CD4-positive, alpha-beta T cell treated with Interleukin-15 for 4 hours (primary cell): ENCODE measurements at places on chromosomes 4 and X.

DNA sequence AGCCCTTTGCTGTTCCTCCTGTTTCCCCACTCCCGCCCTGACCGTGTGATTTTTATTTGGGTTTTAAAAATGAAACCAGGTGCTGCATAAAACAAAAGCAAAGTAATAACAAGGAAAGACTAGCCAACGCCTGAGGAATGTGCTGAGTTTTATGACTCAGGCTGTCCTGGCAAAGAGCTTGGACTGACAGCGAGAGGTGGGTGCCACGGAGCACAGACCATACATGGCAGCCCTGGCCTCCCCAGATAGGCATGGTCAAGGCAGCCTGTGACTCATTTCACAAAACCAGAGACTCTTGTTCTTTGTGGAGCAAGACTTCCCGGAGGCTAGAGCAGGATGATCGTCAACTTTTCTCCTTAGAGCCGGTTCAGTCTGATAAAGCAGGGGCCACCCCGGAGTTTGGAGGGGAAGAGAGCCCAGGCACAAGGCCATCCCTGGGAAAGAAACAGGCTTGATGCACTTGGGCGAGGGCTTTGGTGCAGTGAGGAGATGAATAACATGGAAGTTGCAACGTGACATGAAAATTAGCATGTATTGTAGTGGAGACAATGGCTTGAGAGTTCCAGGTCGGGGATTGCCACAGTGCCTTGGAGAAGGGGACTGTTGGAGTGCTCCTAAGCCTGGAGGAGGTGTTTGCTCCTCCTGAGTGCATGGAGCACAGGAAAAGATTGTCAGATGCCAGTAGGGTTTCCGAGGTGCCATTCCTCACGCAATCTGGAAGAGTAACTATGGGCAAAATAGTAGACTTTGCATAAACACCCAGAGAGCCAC lies 54.8 kb downstream of the C4orf51 start:
- no peak for DNase-seq

DNA sequence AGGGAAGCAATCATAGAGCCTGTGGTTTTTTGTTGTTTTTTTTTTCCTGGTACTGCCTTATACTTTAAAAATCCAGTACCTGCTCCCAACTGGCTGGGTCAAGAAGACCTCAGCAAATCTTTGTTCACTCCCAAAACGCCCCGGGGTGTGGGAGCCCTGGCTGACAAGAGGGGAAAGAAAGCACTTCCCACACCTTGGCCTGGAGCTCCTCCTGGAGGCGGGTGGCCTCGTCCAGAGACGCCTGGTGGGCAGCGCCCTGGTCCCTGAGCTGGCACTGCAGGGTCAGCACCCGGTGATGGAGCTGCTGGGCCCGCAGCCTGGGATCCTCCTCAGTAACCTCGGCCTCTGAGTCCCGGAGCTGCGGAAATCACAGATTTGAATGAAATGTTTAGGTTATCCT lies 38.2 kb downstream of the C4orf50 start:
- no peak for DNase-seq

GRCh38 chrX:433771-434170 lies 47.1 kb upstream of the PPP2R3B start:
- no peak for DNase-seq

GRCh38 chrX:20680998-20681397 lies 414.3 kb upstream of the RPS6KA3 start:
- no peak for DNase-seq

DNA sequence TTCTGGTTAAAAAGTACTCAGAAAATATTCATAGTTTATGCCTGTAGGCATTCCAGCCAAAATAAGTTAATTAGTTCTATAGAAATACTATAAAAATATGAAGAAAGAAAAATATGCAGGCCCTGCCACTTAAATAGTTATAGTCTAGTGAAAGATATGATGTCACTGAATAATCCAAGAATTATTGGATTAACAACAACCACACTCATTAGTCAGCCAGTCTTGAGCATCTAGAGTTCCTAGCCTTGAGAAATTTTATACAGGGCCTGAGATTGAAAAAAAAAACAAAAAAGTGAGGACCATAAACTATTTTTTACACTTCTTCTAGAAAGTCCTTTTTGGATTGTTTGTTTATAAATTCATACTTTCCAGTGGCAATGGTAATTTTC lies 823.0 kb downstream of the FAT4 start:
- no peak for DNase-seq

GRCh38 chr4:118270492-118270891 lies 82.3 kb downstream of the PRSS12 start:
- peak; percentile 53 for DNase-seq

GRCh38 chrX:145549496-145549895 lies 268.1 kb upstream of the SLITRK2 start:
- DNase-seq: no peak

DNA sequence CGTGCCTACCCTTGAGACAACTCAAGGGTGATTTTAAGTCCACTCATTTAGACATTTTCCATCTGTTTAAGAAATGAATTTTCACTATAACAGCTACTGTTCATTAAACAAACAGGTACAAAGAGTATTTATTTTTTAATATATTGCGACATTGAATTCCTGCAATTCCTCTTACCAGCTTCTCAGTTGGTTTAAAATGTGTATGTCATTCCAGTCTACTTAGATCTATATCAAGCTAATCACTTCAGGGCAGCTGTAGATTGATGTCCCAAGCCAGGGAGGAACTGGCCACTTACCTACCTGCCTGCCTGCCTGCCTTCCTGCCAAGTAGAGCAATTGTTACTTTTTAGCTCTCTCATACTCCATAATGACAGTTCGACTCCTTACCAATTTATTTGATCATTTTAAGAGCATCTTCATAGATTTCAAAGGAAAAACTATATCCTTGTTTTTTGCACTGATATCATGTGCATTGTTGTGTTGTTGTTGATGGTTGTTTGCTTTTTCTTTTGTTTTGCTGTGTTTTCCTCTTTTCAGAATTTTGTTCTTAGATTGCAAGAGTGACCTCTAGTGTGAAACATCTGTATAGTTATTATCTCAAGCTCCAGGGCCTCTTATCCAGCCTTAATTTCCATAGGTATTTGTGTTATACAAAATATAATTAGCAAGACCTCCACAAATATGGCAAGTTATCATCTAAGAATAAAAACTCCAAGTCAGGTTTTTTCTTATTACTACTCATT lies 120.9 kb upstream of the NRK start:
- DNase-seq: no peak

GRCh38 chr4:107718351-107718965 lies 1.6 kb downstream of the PAPSS1 start:
- no peak for DNase-seq

DNA sequence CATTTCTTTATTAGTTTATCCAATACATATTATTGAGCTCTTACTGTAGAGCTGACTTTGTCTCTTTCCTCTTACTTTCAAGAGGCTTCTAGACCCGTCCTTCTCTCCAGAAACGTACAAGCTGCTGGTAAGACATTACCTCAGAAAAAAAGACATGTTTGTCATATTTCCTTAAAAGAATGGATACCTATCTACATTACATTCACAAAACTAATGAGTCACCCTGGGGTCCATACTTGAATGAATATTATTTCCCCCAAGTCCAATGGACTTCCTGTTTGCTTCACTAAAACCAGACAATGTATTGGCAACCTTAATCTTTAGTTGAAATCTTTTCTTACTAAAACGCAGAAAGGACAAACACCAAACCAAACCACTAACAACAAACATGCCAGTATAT lies 176.5 kb upstream of the CLNK start:
- DNase-seq: no peak

DNA sequence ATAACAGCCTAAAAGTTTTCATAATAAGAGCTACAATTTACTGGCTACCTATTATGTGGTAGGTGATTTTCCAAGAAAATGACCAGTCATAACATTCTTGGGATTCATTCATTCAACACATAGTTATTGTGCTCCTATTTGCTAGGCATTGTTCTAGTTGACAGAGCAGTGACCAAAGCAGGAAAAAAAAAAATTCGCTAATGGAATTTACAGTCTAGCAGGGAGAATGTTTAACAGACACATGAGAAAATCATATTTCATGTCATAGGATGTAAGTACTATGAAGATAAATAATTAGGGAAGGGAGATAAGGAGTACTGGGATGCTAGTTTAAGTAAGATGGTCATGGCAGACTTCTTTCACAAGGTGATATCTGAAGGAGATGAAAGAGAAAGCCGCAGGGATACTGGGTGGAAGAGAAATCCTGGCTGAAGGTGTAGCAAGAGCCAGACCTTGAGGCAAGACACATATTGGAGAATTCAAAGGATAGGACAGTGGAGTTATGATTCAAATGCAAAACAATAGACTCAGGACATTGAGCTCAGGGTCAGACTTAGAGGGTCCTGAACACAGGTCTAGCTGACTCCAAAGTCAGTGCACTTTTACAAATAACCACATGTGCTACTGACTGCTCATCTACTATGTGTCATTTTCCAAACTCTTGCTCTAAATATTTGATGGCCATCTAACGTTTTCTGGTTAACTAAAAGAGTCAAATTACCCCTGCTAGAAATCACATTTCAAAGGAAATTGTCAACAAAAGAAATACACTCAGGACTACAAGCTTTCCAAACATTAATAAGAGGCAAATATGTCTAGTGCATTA lies 20.4 kb downstream of the SPCS3 start:
- DNase-seq: no peak

DNA sequence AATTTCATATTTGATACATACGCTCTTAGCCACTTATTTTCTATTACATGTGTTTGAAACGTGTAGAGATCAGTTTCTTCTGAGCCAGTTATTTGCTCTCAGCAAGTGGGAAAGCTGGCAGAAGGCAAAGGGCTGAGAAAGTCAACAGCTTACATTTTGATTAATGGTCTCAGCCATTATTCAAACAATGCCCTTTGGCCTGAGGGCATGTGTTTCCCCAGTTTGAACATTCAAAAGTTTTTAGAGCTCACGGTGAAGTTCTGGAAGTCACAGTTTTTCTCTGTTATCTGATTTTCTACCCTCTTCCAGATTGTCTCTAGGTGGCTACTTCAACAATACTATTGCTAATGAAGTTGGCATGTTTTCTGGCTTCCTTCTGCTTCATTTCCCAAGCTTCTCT lies 591.8 kb upstream of the CPEB2 start:
- DNase-seq: no peak

DNA sequence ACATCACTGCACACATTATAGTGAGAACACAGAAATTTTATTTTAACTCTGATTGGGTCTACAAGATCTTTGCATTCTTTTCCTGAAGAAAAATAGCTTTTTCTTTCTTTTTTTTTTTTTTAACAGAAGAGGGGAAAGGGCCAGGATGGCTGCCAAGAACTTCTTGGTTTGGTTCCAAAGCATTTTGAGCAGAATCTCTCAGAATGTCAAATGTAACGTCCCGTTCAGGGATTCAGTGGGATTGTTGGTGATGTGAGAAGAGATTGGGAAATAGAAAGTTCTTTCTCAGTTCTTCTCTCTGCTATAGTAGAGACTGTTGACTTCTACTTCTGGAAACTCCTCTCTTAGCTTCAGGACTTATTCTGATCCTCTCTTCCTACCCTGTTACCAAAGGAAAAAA lies 70.9 kb upstream of the CBR4 start:
- DNase-seq: no peak

- DNase-seq: no peak
Observed at GRCh38 chrX:30851449-30851848, 37.6 kb downstream of the TAB3 start.

- no peak for DNase-seq
Observed at GRCh38 chr4:77994194-77994721, 62.9 kb upstream of the FRAS1 start.

DNA sequence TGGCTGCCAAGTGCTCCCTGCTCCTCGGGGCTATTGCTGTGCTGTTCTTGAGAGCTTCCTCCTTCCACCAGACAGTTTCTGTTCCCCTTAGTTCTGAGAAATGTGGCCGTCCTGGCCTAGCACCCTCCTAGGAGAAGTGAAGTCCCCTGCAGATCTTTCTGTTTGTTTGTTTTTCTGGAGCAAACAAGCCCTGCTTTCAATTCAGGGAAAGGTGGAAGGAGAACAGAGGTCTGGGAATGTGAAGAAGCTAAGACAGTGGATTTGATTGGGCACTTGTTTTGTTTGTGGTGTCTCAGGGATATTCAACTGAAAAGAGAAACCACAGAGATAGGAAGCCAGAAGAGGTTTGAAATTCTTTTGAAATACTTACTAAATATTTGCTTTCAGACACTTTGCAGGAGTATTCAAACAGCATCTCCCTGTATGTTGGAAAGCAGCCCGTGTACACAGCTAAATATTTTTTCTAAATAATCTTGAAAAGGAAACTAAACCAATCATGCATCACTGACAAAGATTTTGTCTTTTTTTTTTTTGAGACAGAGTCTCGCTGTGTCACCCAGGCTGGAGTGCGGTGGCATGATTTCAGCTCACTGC lies 36.5 kb upstream of the PPM1K start:
- DNase-seq: peak; percentile 30

DNA sequence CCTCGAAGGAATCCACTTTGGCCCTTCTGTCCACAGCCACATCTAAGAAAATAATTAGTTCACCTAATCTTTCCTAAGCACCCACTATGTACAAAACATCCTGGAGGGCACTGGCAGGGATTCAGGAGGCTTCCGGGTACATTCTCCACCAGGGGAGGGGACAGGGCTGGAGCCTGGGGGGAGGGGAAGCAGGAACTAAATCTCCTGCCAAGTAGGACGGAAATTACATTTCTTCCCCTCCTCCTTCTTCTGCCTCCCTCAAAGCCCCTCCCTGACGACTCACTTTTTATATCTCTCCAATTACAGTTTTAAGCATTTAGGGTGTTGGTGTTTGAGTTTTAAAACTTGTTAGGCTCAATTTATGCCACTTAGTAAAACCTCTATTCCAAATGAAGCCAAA lies 203.1 kb downstream of the BCOR start:
- DNase-seq: no peak

GRCh38 chr4:64305565-64306254 lies 103.5 kb downstream of the TECRL start:
- DNase-seq: no peak

GRCh38 chrX:40154250-40154852 lies 56.6 kb upstream of the BCOR start:
- no peak for DNase-seq

- no peak for DNase-seq
Observed at GRCh38 chr4:156620786-156621185, 350.8 kb downstream of the PDGFC start.

- DNase-seq: peak; percentile 53
Observed at GRCh38 chr4:72302981-72303704, 265.9 kb downstream of the ADAMTS3 start.

- DNase-seq: no peak
Observed at GRCh38 chrX:18992829-18993228, 8.9 kb upstream of the PHKA2 start.

DNA sequence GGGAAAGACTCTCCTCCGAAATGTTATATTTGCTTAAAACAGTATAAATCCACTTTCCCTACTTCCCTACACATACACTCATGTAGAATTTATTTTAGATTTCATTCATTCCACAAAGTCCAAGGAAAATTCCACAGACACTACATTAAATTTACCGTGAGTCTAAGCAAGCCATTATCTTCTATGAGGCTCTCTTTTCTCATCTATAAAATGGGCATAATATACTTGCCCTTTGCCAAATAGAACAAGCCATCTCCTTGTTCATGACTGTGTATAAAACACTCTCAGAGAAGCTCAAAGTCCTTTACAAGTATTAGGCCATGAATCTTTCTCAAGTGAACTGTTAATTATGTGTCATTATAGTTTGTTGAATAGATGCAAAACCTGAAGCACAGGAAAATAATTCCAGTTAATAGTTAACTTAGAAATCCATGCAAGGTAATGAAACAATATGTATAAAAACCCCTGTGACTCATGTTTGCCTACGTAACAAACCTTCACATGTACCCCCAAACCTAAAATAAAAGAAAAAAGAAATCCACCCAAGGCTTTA lies 10.7 kb downstream of the TEC start:
- DNase-seq: no peak
